Right atrium auricular region (tissue), 2 donors: ENCODE measurements at places on chromosomes 12 and 14. TPM values are rescaled to one million over a fixed set of nuclear protein-coding genes. Genes with fewer than 3 reads are reported as not detected.

GRCh38 chr12:95882080-95882479 lies 23.3 kb downstream of the SNRPF start:
- no peak for DNase-seq

- no peak for DNase-seq
These were observed 553 bp downstream of the TRIM9 start for GRCh38 chr14:51094282-51094821.

COCH gene
- total RNA-seq = 0.47 TPM

- no peak for DNase-seq
These were observed 2.1 kb upstream of the PTPRQ start for GRCh38 chr12:80441921-80442320.

- no peak for DNase-seq
These were observed 6.5 kb downstream of the TPH2 start for GRCh38 chr12:71945121-71945520.

GRCh38 chr12:61915420-61915819 lies 344.8 kb upstream of the USP15 start:
- DNase-seq = no peak

CLEC9A gene
- not detected for total RNA-seq

GRCh38 chr14:69154779-69155178 lies 1.9 kb upstream of the DCAF5 start:
- DNase-seq = no peak

DNA sequence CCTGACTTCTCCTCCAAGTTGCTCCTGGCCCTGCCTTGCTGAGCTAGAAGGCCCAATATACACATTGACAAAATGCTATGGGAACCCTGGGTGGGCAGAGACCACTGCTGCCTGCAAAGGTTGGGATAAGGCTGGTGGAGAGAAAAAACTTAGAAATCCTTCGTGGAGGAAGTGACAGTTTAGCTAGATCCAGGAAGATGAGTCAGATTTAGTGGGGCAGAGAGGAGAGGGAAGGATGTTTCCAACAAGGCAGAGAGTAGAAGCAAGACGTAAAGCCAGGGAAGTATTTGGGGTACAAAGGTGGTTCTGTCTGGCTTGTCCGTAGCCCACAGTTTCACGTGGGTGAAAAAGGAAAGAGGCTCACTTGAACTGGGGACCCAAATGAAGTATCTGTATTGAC lies 69.0 kb upstream of the CLMN start:
- no peak for DNase-seq

SERPINA12 gene
- not detected for total RNA-seq

GRCh38 chr12:6215120-6215807 lies 15.1 kb downstream of the CD9 start:
- no peak for DNase-seq
